ENCODE measurements at places on chromosomes 13 and 19.

- DNase-seq: no peak
Observed at GRCh38 chr13:113121183-113121927, 1.2 kb upstream of the F10 start.

- DNase-seq: no peak
Observed at GRCh38 chr13:71803066-71803465, 63.9 kb downstream of the DACH1 start.

DNA sequence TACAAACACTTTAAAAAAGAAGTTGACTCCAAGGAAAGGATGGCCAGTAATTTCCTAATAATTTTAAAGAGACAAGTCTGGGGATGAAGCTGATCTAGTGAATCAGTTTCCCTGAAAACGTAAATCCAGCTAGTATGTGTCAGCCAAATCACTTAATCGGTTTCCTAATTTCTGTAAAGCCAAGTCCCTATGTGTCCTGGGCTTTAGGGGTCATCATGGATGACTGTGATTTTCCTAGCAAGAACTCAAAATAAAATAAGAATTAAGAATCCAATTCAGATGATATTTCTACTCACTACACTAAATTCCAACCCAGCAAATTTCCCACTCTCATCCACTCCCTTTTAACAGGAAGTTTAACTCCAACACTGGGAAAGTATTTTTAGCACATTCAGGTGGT lies 35.9 kb downstream of the ELF1 start:
- no peak for DNase-seq

DNA sequence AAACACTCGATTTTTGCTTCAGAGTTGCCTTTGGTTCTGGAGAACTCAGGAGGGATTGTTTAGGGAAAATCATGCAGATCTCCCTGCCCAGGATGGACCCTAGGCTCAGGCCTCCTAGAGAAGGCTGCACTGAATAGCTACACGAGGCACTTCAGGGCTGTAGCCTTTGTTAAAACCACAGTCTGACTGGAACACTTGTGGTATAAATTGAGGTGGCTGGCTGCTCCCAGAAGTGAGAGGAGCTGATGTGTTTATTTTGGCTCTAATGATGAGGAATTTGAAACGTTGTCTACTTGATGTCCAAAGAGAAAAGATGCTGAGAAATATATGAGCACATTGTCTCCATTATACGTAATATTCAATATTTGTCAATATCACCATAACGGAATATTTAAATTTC lies 762.1 kb upstream of the ARGLU1 start:
- peak; percentile 97 for DNase-seq

- no peak for DNase-seq
Observed at GRCh38 chr19:33100894-33101644, 20.1 kb downstream of the GPATCH1 start.

DNA sequence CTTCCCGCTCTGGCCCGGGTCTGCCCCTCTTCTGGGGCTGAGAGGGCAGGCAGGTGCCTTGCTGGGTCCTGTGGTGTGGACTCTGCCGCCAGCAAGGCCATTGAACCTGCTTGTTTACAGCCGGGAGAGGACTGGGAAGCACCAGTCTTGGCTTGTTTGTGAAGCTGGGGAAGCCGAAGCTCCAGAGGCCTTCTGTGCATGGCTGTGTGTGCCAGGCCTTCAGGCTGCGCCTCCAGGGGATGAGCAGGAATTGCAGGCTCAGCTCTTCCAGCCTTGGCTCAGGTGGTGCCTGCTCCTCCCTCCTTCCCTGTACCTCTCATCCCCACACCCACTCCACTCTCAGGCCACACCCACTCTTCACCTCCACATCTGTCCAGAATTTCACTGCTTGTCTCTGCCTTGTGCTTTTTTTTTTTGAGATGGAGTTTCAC lies 17.5 kb downstream of the NDUFB7 start:
- DNase-seq: no peak

Measured in SHP77 treated with DMSO at 0.1 percent for 48 hours (cell line).